Epithelial cell of esophagus (primary cell): ENCODE measurements at places on chromosomes 12 and 14.

DNA sequence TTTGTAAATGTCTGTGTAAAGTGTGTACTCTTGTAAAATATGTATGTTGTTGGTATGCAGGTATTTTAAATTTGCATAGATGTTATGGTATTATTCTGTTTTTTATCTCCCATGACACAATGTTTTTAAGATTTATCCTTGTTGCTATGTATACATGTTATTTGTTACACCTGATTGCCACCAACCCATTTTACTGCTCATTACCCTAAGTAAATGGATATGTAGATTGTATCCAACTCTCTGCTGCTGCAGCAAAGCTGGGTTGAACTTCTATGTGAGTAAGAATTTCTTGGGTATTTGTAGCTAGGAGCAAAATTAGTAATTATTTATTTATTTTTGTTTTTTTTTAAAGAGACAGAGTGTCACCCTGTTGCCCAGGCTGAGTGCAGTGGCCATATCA is 6.2 kb downstream of the APAF1 start:
- no peak for DNase-seq

- no peak for DNase-seq
Measured at GRCh38 chr14:77102154-77102553, 4.1 kb downstream of the CIPC start.

DNA sequence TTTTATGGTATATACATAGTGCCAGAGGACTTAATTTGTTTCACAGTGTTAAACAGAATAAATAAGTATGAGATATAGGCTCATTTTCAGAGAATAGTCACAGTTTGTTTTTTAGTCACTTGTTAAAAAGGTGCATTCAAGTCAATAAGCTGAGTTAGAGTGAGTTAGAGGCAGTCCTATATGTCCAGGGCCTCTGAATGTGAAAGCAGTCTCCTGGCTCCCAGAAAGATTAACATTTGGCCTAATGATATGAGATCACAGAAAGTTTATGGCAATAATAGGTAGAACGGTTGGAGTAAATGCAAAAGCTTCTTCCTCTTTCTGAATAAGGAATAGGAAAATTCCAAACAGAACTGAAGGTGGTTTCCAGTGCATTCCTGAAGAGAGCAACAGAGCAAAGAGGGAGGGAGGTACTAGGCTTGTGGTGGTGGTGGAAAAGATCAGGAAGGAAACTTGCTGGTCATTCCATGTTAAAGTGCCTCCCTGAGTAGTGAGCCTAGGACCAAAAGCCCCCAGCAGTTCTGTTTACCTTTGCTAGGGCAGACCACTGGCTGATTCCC is 54.4 kb downstream of the SLC38A4 start:
- DNase-seq = no peak

DNA sequence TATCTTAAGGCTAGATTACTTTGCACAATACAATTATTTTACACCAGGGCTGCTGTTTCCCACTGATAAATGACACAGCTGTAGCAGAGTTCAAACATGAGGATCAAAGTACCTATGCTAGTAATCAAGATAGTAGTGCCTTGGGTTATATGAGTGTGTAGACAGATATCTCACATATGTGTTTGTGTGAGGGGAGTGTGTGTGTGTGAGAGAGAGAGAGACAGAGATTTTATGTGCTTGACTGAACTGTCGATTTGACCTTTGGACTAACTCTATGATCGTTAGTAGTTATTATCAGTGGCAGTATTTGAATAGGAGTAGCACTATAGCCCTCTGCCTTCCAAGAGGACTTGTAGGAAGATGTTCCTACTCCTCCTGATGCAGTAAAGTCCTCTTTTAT is 15.5 kb downstream of the PLEKHA5 start:
- no peak for DNase-seq

DNA sequence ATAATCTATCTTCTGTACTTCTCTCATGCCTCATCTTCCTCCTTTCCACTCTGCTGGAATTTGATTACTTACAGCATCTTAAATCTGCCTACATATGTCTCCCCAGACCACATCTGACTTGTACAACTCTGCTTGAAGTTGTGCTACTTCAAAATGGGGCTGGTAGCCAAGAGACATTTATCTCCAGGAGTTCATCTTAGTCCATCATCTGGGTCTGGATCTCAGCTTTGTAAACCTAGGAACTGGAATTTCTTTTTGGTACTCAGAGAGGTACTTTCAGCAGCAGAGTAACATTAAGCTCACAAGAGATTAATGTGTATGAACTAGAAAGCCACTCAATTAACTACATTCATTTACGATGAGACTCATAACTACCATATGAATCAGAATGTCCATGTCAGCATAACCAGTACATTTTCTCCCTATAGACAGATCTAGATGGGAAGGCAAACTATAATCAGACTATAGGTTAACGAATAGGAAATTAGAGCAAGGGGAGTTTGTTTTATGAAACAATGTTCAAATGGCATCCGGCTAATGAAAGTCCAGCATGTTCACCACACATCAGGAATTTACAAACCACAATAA is 178.8 kb downstream of the CEP128 start:
- peak; percentile 4 for DNase-seq

- DNase-seq = peak; percentile 82
Measured at GRCh38 chr12:14373217-14373616, 7.7 kb downstream of the ATF7IP start.

GRCh38 chr12:77813558-77813957 is 17.1 kb upstream of the NAV3 start:
- DNase-seq = no peak
